NCI-H1105 (cell line): ENCODE measurements at places on chromosomes 2 and 18.

DNA sequence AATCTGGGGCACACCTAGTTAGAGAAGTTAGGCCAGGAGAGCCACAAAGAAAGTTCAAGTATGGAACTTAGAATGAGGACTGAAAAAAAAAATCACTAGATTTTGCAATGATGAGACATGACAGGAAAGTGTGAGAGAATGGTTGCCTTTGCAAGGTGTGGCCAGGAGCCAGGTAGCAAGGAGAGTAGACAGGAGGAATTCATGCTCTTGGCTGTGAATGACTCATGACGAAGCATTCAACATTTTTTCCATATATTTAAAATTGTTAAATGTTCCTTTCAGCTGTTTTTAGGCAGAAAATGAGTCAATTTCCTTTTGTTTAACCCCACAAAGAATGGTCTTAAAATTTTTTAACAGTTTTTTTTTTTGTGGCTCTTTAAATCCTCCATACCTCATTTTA lies 636.9 kb downstream of the PLCL1 start:
- DNase-seq: no peak

DNA sequence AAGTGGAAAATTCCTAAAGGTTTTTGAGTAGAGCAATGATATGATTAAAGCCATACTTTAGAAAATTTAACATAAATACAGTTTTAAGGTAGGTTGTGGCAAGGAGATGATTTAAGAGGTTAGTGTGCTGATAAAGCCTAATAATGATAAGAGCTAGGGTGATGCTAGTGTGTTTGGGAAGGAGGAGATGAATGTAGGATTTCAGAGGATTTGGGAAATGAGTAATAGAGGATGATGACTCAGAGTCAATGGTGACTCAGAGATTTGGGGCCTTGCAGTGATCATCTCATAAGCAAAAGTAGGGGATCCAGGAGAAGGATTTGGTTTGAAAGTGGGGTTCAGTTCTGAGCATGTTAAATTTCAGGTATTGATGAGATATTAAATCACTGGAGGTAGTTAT lies 23.3 kb downstream of the STAMBP start:
- no peak for DNase-seq

GRCh38 chr2:156064540-156064939 lies 268.0 kb downstream of the NR4A2 start:
- no peak for DNase-seq

- DNase-seq: no peak
Measured at GRCh38 chr2:165219481-165219880, 15.6 kb upstream of the SCN3A start.

GRCh38 chr18:26422472-26423162 lies 125.7 kb downstream of the KCTD1 start:
- DNase-seq: no peak

DNA sequence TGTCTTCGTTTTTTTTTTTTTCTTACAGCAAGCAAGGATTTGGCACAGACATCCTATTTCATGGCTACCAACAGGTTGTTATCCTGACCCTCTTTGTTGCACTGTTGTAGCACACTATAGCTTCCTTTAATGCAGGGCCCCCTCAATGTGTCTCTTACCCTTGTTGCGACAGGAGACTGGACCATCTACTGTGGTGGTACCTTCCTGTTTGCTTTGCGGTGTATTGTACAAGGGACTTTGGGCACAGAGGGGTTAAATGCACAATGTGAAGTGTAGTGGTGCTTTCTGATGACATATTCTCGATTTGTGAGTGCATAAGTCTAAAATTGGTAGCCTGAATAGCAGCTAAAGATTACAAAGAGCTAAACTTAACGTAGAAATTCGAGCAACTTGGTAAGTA lies 27.5 kb downstream of the CCNT2 start:
- no peak for DNase-seq

- DNase-seq: no peak
Measured at GRCh38 chr2:82796132-82796531, 1662.9 kb downstream of the SUCLG1 start.
